ENCODE measurements at places on chromosomes 12 and 14.
A peak's percentile ranks its signal among the peaks of the same experiment; 100 is the strongest.

- no peak for DNase-seq
These were observed 446 bp upstream of the ZNF641 start for GRCh38 chr12:48351022-48351708.

GRCh38 chr12:52295663-52296062, 4.3 kb upstream of the KRT81 start:
- DNase-seq = no peak

DNA sequence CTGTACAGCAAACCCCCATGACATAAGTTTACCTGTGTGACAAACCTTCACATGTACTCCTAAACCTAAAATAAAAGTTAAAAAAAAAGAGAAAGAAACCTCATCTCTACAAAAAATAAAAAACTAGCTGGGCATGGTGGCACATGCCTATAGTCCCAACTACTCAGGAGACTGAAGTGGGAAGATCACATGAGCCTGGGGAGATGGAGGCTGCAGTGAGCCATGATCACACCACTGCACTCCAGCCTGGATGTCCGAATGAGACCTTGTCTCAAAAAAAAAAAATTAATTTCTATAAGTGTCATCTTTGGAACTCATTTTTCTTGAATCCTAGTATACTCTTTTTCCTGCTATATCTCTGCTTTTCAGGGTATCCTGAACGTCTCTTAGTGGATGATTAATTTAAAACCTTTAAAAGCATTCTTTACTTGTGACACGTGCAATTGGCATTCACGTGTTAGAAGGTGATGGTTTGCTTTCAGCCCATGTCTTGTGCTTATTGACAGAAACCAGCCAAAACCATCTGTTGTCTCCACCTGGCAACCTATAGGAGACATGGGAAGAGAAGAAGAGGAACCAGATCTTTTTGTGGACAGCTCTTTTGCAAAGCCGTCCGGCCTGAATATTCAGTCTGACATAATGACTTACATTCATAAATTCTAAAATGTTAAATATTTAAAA, 30.6 kb upstream of the PPFIBP1 start:
- DNase-seq = no peak

DNA sequence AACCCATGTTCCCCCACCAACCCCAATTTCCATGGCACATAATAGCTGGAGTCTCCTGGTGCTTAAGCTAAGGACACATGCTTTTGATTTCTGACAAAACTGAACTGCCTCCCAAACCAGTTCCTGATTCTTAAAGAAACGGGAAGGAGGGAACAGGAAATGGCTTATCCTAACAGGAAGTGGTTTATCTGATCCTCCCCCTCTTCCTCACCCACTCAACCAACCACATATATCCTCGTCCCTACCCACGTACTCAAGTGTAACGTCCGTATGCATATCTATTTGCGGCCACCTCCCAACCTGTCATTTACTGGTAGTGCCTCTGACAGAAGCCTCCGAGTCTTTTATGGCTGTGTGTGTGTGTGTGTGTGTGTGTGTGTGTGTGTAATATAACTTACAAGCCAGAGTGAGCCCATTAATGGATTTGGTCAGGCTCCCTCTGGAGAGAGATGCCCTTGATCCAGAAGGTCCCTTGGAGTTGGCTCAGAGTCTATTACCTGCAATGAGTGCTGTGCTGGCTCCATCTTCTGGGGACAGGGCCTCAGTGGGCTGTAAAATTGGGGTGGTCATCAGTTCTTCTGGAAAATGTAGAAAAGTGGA, 7.7 kb downstream of the DAZAP2 start:
- peak; percentile 43 for DNase-seq

- DNase-seq = no peak
These were observed 56.9 kb upstream of the MAP1LC3B2 start for GRCh38 chr12:116502141-116502725.

DNA sequence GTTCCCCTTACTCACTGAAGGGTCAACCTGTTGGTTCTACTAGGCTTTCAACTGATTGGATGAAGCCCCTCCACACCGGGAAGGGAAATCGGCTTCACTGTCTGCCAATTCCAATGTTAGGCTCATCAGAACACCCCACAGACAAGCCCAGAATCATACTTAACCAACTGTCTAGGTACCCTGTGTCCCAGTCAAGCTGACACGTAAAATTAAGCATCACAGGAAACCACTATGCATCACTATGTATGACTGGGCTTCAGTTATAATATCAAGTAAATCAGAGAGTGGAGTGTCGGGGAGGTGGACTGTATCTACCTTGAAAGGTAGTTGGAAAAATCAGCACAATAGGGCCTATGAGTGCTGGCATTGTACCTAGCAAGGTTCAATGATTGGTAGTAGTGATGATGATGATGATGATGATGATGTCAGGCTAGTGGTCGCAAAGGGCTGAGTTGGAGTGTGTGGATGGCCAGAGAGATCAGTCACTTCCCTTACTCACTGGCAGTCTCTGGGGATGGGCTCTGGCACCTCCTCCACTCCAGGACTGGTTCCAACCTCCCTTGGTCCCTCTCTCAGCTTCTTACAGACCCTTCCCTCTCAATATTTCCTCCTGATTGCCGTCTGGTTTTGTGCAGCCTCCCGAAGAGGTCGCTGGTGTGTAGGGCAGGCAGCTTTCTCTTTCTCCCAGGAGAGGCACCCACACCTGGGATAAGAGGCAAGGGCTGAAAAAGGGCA, 3.3 kb upstream of the ATG101 start:
- no peak for DNase-seq

GRCh38 chr12:102322254-102322653, 124.6 kb upstream of the PMCH start:
- DNase-seq = no peak

GRCh38 chr12:131672311-131672940, 38.5 kb upstream of the SFSWAP start:
- DNase-seq = no peak

DNA sequence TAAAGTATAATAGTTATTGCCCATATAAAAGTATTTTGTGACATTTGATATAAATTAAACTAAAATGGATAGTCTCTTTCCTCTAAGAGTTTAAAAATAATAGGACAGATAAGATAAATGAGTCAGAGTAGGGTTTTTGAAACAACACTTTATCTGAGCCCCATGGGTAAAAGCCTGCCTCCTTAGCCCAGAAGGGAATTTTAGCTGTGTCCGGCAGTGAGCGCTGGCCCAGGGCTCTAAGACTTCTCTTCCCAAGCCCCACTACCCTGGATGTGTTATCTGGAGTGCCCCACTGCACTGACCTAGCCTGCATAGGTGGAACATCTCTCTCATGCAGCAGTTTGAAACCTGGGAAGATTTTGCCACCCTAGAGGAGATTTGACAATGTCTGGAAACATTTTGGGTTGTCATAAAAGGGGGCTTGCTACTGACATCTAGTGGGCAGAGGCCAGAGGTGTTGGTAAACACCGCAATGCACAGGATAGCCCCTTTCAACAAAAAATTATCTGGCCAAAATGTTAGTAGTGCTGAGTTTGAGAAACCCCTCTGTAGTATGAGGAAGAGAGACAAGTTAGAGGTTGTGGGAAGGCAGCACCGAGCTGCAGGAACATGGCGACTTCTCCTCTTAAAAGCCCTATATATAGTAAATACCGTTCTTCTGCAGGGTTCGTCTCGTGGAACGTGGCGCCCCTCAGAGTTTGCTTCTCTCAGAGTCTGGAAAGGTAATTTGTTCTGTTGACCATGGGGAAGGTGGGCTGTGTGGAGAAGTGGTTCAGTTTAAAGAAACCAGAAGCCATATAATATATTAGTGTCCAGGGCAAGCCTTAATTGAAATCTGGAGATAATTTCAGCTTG, 29.3 kb upstream of the ATF1 start:
- peak; percentile 21 for DNase-seq

- DNase-seq = peak; percentile 69
These were observed 44.7 kb downstream of the CCDC88C start for GRCh38 chr14:91372671-91373495.

GRCh38 chr12:75725521-75726111, 214.2 kb upstream of the KRR1 start:
- no peak for DNase-seq

GRCh38 chr12:10126413-10126812, 3.6 kb downstream of the CLEC7A start:
- no peak for DNase-seq

DNA sequence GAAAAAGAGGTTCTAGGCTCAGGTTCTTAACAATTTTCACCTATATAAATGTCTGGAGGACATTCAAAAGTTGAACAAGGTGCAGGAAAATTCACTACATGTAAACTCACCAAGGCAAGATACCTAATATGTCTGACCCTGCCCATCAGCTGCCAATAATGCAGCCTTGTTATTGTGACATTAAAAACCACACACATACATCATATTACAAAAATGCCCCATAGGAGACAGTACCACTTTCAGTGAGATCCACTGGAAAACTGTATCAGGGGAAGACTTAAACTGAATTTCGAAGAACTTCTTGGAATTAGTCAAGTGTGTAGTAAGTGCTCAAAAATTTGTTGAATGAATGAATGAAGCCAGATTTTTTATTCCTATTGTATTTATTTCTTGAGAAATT, 83.1 kb downstream of the KICS2 start:
- DNase-seq = no peak

DNA sequence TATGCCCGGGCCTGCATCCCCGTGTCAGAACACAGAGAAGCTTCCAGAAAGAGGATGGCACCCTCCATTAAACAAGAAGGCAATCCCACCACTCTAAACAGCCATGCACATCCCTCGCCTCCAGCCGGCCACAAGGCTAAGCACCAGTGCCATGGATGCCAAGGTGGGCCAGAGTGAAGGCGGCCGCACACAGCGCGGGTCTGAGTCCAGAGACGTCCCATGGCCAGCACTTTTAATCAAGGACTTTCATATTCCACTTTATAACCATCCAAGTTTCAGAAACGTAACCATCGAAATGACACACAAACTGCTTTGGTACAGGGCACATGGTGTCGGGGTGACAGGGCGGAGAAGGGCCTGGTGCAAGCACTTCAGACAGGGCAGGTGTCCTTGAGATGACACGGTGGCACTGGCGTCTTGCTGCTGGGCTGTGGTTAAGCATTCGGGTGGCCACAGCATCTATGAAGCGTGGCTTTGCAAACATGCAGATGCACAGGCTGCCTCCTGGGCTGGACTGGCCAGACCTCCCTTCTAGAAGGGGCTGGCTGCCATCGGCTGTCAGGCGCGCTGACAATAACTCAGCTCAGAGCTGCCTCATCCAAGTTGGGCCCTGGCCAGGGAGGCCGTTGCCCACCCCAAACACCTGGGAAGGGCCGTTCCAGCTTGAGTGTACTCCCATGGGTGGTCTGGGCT, 117.2 kb downstream of the RFLNA start:
- no peak for DNase-seq

DNA sequence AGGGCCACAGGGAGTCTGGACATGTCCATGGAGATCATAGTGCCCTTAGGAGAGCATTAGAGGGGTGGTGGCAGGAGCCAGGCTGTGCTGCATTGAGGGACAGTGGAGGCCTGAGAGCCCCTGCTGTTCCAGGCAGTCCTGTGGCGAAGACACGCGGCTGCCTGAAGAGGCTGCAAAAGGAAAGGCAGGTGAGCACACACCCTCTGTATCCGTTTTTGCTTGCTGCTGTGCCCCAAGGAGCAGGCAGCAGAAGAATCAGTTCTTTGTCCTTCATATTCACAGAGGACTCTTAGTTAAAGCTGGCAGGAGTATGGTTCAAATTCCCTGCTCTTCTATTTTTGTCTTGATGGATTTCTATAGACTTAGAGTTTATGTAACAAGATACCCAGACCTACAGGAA, 4.5 kb downstream of the SLC35E3 start:
- DNase-seq = no peak

GRCh38 chr12:14911131-14911530, 25.5 kb upstream of the MGP start:
- DNase-seq = no peak

DNA sequence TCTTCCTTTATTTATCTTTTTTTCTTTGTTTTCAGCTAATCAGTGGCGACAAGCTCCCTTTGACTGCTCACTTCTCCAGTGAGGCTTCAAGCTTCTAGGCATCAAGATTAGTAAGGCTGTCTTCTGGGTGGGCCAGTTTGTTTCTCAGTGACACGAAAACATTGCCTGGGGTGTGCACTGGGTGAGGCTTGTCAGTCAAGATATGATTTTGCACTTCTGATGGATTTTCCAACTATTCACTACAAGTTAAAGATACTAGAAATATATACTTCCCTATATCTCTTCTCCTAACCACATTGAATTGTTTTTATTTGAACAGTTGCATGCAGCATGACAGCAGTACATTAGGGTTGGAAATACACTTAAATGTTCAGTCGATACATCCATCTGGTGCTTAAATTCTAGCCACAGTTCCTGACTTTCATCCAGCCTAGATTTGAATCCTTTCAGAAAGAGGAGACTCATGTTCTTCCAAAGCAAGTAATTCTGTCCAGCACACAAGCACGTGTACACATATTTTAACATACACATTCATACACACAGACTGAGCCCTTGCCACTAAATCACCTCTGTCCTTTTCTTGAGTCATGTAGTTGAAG, 275.6 kb upstream of the NOVA1 start:
- DNase-seq = no peak

GRCh38 chr14:55921511-55921910, 196.7 kb upstream of the PELI2 start:
- DNase-seq = no peak

DNA sequence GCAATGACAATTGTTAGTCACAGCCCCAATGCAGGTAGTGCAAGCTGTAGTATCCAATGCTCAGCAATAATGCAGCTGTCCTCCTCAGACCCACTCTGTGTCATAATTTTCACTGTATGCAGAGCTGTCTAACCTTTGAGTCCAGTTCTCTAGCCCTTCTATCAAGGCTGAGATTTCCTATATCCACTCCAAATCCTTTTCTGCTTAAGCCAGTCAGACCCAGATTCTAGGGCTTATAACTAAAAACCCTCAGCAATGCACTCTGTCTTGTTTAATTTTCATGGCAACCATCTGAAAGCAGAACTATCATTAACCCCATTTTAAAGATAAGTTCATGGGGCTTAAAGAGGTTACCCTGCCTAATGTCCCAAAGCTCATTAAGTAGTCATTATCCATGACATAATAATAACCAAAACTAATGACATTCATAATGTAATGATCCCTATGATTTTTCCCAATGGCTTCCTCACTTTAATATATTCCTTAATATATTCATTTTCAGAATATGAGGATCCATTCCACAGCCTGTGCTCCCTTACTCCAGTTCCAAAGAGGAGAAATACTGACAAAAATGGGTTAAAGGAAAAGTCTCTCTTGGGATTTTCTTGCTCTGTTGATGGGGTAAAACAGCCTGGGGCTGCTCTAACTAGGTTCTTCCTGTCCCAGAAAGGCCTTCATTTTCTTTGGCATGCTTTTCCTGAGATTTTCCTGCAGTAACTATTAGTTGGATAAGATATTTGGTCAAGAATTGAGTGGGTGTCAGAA, 29.5 kb downstream of the TXNDC16 start:
- DNase-seq = no peak

DNA sequence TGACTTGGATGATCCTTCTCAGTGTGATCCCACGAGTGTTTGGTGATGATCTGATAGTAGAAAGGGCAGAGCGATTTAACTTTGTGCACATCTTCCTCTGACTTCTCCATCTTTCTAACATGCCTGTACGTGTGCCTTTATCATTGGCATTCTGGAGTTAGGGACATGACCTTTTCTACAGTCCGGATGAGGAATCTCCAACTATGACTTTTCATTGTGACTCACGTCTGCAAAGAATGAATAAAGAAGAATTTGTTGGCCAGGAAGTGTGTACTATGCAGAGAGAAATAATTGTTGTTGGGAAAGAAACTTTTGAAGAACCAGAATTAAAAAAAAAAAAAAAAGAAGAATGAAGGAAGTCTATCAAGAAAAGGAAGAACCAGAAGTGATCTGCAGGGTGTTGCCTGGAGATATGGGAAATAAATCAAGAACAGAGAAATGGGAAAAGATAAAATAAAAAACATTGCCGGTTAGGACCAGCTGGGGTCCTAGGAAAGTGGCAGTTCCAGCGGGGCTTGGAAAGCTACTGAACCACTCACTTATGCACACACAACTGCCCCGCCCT, 25.3 kb downstream of the PPFIBP1 start:
- DNase-seq = no peak

Measured in CD4-positive, alpha-beta T cell treated with Interleukin-17A for 4 hours (primary cell).